ENCODE measurements at places on chromosomes 4 and X.

DNA sequence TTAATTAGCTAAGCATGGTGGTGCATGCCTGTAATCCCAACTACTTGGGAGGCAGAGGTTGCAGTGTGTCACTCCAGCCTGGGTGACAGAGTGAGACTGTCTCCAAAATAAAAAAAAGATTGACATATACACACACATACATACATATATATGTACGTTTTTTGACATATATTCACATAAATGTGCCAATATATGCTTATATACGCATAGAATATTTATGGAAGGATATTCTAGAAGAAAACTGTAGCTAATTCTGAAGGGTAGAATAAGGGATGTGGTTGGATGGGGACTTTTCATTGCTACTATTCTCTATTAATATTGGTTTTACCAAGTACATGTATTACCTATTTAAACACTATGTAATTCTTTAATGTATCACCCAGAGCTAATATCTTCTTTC lies 19.7 kb downstream of the ZGRF1 start:
- DNase-seq, result no peak

- no peak for DNase-seq
Measured at GRCh38 chr4:109953556-109953955, 40.9 kb downstream of the EGF start.

GRCh38 chr4:87309625-87310024 lies 13.1 kb downstream of the HSD17B13 start:
- no peak for DNase-seq

- peak; percentile 50 for DNase-seq
Measured at GRCh38 chr4:48237996-48238645, 31.5 kb downstream of the TEC start.

- DNase-seq, result peak; percentile 62
Measured at GRCh38 chrX:16882169-16882568, 12.0 kb upstream of the RBBP7 start.

- no peak for DNase-seq
Measured at GRCh38 chrX:70488856-70489255, 44.2 kb downstream of the DLG3 start.

DNA sequence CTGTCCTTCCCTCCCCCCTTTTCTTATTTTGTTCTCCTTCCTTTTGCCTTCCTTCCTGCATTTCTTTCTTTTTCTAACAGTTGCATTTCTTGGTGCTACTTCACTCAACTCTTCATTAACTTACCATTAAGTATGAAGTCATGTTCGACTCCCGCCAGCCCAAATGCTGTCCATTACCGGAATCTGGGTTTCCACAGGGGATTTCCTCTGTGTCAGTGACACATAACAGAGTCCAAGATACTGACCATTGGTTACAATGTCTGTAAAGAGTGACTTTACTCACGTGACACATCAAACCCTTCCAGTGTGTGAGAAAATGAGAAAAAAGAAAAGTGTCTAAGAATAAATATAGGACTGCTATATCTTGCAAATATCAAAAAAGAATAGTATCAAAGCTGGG lies 500.0 kb upstream of the FRG1 start:
- no peak for DNase-seq

GRCh38 chrX:23885803-23886202 lies 21.9 kb downstream of the APOO start:
- DNase-seq, result no peak

DNA sequence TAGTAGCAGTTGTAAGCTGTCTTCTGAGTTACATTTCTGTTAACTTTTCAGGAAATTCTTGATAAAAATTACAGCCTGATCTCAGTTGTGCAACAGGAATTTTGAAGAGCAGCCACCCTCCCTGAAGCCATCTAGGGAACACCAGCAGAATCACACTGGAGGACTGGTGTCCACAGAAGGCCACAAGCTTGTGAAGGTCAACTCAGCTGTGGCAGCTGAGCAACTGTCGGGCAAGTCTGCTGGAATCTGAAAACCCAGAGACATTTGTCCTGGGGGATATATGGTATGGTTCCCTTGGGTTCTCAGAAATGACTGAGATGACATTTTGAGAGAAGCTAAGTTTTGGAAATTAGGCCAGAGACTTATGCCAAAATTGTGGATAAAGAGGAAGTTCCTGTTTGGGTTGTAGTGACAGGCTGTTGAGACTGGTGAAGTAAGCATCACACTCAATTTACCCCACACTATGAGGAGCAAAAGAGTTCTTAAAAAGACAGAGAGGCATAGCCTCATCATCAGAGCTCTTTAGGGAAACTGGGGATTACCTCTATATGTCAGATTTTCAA lies 78.1 kb upstream of the TNIP3 start:
- no peak for DNase-seq

DNA sequence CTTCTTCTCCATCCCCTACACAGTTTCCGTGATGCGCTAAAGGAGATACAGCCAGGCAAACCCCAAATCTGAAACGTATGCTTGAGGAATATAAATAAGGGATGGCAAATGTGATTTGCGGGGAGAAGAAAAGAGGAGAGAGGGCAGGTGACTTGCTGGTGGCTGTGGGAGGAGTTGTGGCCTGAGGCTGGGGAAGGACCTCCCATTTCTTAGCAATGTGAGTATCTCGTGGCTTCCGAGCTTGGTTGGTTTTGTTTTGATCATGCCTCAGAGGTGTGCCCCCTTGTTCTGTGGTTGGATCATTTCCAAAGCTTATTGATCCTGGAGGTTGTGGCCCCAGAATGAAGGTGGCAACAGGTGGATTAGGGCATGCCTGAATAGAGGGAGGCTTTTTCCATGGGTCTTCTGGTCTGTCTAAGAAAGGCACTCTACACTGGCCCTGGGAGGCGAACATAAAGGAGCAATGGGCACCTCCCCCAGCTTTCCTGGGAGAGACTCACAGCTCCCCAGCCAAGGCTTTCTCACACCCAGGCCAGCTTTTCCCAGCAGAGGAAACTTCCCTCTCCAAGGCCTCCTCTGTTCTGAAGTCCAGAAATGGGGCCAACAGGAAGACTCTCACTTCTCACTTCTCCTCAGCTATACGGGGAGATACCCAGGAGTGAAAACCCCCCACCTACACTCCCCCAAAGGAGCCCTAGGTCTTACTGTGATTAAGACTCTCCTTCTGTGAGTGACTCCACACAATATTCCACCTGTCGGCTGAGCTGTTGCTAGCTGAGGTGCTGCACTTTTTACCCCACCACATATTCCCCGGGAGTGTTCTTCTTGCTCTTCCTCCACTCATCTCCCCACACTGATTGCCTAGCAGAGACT lies 40.0 kb downstream of the C4orf51 start:
- DNase-seq, result no peak

Data from hematopoietic multipotent progenitor cell treated with erythropoietin and hydrocortisone succinate and interleukin-3 and kit ligand, for 8 days (in vitro differentiated cells).